ENCODE measurements at places on chromosomes 3 and 15. TPM values are rescaled to one million over a fixed set of nuclear protein-coding genes. Genes with fewer than 3 reads are reported as not detected.

DNA sequence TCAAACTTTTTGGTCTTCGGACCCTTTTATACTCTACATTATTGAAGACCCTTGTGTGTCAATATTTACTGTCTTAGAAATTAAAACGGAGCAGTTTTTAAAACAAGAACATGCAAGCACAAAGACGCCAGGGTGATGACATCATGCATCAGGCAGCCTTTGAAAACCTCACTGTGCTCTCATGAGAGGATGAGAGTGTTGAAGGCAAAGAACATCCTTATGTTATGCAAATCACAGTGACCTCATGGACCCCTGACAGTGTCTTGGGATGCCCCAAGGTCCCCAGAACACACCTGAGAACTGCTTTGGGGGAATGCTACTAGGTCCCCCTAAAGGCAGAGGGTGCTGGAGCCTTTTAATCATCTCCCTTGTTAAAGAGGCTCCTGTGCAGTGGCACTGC is 51.6 kb downstream of the CHDH start:
- no peaks in the 10 kb centered on the region for H3K4me1 ChIP-seq
- H3K27me3 ChIP-seq = no peaks in the 10 kb centered on the region
- no peak for DNase-seq
- H3K36me3 ChIP-seq = no peaks in the 10 kb centered on the region
- H3K27ac ChIP-seq = no peak overlapping the region

The RASL12 gene
- total RNA-seq = 20.2 TPM

GRCh38 chr15:71080166-71080565 is 35.1 kb upstream of the THSD4 start:
- DNase-seq = no peak

The SUCLG2 gene
- 53.8 TPM for total RNA-seq

GRCh38 chr3:38102444-38102814 is 34.5 kb downstream of the ACAA1 start:
- H3K4me3 ChIP-seq = no peak overlapping the region
- no peak overlapping the region for H3K27ac ChIP-seq
- no peaks in the 10 kb centered on the region for H3K36me3 ChIP-seq
- H3K4me1 ChIP-seq = peaks cover 5% of the 10 kb centered on the region
- no peak for DNase-seq

DNA sequence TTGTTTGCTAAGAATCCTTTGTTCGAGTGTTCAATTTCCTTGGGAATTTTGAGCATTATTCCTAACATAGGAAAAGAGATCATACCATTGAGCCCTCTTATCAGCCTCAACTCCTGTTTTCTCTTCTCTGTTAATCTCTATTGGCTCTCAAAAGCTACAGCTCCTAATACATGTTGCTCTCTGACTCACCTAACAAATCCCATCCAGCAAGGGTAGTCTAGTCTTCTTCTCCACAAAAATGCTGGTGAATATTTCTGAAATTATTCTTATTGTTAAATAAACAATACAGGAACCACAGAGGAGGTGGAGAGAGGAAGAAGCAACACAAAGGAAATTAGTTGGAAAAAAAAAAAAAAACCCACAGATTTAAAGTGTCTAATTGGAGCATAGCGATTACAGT is 325.8 kb upstream of the NAALADL2 start:
- no peaks in the 10 kb centered on the region for H3K4me1 ChIP-seq
- no peak overlapping the region for H3K4me3 ChIP-seq
- no peaks in the 10 kb centered on the region for H3K27me3 ChIP-seq
- H3K36me3 ChIP-seq = no peaks in the 10 kb centered on the region

The SLC28A2 gene
- total RNA-seq = 0.35 TPM

GRCh38 chr3:37475435-37475834 is 301.1 kb upstream of the LRRFIP2 start:
- H3K36me3 ChIP-seq = peaks cover 23% of the 10 kb centered on the region
- H3K4me1 ChIP-seq = no peaks in the 10 kb centered on the region
- no peaks in the 10 kb centered on the region for H3K27me3 ChIP-seq
- DNase-seq = no peak
- no peak overlapping the region for H3K27ac ChIP-seq

The CFAP100 gene
- not detected for total RNA-seq

DNA sequence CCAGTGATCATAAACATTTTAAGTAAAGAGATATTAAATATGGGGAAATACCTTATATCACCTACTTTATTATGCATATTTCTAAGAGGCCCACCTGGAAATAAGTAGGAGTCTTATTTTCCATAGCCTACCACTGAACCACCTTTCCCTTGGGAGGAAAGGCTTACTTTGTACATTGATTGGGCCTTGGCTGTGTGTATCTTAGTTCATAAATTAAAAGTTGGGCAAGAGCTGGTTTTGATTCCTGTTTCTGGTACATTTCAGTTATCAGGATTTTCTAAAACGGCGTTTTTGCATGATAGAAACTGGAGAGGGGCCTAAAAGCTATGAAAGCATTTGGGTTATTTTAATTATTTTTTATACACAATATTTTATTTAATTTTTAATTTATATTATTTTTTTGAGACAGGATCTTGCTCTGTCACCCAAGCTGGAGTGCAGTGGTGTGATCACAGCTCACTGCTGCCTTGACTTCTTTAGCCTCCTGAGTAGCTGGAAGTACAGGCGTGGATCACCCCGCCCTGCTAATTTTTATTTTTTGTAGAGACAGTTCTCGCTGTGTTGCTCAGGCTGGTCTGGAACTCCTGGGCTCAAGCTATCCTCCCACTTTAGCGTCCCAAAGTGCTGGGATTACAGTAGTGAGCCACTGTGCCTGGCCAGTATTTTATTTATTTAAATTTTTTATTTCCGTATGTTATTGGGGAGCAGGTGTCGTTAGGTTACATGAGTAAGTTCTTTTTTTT is 2.6 kb downstream of the GMPS start:
- no peak overlapping the region for H3K4me3 ChIP-seq
- no peak for DNase-seq
- H3K36me3 ChIP-seq = no peaks in the 10 kb centered on the region
- no peak overlapping the region for H3K27ac ChIP-seq
- H3K4me1 ChIP-seq = peaks cover 20% of the 10 kb centered on the region

DNA sequence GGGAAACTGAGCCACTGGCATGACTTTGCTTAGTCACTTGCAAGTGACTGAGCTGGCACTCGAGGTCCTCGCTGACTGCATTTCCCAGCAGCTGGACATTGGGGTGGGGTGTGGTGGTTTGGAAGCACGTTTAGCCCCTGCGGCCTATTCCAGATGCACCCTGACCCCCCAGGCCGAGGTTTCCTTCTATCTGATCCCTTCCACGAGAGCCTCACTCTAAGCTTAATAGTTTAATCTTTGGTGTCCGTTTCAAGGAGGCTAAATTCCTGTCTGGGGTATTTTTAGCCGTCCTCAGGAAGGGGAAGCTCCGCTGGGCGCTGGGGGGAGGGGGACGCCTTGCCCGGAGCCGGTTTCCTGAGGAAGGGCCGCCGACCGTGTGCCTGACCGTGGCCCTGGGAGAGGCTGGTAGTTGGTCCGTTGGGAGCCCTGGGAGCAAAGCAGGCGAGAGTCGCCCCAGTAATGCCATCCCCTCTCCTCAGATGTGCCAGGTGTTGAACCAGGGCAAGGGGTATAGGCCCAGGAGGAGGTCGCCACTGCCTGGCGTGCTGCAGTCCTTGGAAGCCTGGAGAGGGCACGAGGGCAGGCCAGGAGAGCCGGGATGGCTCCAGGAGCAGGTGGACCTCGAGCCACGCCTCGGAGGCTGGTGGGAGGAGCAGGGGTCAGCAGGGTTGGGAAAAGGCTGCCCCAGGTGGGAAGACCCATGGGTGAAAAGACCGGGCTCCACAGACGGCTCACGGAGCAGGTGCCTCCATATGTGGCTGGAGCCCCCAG is 37.2 kb downstream of the IDH2 start:
- peak overlapping the region; percentile 87 for H3K27ac ChIP-seq
- peak; percentile 82 for DNase-seq
- H3K27me3 ChIP-seq = no peaks in the 10 kb centered on the region
- H3K4me1 ChIP-seq = peaks cover 63% of the 10 kb centered on the region

GRCh38 chr15:57769266-57769665 is 62.8 kb downstream of the POLR2M start:
- H3K36me3 ChIP-seq = no peaks in the 10 kb centered on the region
- no peaks in the 10 kb centered on the region for H3K27me3 ChIP-seq
- no peak overlapping the region for H3K27ac ChIP-seq
- no peak overlapping the region for H3K4me3 ChIP-seq
- H3K4me1 ChIP-seq = no peaks in the 10 kb centered on the region
- no peak for DNase-seq

DNA sequence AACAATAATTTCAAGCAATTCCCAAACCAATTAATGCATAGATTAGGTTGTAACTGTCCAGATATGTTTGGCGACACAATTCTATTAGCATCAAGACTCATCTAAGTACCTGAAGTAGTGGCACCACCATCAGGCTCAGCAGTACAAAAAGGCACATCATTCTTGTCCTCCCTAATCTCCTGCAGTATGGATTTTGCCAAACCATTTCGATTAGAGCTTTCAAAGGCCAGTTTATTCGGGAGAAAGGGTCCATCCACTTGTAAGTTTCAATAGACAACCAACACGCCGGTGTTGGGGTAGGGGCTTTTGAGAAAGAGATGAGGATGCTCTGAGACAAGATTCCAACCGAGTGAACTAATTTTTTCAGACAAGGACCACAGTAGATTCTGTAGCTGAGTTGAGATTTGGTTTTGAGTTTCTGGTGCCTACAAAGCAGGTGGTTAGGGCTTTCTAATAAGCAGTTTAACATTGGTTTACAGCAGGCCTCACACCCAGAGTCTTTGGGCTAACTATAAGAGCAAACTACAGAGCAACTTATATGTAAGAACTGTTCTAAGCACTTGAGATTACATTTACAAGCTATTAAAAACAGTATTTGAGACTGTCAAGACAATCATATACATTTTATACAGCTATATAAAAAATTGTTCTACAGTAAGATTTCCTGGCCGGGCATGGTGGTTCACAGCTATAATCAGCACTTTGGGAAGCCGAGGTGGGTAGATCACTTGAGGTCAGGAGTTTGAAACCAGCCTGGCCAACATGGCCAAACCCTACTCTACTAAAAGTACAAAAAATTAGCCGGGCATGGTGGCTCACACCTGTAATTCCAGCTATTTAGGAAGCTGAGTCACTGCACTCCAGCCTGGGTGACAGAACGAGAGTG is 4.5 kb downstream of the RPL22L1 start:
- peaks cover 38% of the 10 kb centered on the region for H3K36me3 ChIP-seq
- H3K27me3 ChIP-seq = no peaks in the 10 kb centered on the region
- H3K27ac ChIP-seq = no peak overlapping the region
- no peak overlapping the region for H3K4me3 ChIP-seq
- no peak for DNase-seq

The GPR160 gene
- 22.3 TPM for total RNA-seq

DNA sequence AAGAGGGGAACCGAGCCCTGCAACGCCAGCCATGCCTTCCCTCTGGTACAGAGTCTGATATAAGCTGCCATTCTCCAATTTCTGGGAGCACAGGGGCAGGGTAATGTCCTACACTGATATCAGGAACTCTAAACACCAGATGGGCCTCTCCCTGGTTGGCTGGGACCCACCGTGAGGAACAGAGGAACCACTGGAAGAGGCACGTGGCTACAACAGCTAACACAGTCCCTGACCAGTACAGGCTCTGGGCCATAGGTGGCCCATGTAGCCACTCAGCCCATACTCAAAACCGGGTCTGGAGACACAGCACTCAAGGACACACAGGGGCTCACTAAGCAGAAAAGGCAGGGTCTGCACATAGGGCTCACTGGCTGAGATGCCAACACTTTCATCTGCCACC is 13.9 kb downstream of the NUP210 start:
- H3K4me1 ChIP-seq = no peaks in the 10 kb centered on the region
- H3K27ac ChIP-seq = no peak overlapping the region
- DNase-seq = no peak
- no peaks in the 10 kb centered on the region for H3K27me3 ChIP-seq
- no peaks in the 10 kb centered on the region for H3K36me3 ChIP-seq
- H3K4me3 ChIP-seq = no peak overlapping the region

DNA sequence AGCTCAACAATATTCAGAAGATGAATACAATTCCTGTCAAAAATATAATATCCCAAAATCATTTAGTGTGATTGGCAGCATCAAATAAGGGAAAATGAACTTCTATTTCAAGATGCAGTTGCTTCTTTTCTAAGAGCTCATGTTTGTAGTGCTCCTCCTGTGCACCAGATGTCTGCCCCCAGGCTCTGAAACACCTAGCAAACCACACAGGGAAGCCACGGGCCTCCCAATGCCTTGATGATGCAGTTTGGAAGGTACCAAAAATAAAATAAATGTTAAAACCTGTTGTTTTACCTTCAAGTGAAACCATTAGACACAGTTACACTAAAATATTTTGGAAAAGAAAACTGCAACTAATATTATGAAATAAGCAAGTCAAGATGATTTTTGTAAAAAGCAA is 22.2 kb downstream of the CFAP20DC start:
- H3K4me1 ChIP-seq = no peaks in the 10 kb centered on the region
- H3K36me3 ChIP-seq = no peaks in the 10 kb centered on the region
- DNase-seq = no peak
- H3K27me3 ChIP-seq = no peaks in the 10 kb centered on the region
- H3K27ac ChIP-seq = no peak overlapping the region

The P3H2 gene
- total RNA-seq = 79.0 TPM

DNA sequence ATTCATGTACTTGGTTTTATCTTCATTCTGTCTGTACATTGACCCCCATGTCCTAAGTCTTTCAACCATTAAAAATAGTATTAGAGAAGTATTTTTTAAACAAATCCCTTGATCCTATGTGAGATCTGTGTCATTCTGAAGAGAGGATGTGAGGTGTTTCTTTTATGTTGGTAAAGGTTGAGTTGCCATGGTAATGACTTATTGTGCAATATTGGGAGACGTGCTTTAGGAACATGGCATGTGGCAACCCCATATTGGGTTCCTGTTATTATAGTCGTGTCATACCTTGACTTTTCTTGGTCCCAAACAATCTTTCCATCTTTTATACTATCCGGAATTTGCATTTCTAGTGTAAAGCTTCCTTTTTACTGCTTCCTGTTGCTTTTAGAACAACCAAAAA is 203.1 kb downstream of the KCNAB1 start:
- H3K36me3 ChIP-seq = no peaks in the 10 kb centered on the region
- no peak overlapping the region for H3K27ac ChIP-seq
- no peak overlapping the region for H3K4me3 ChIP-seq

The SPATA12 gene
- 0.38 TPM for total RNA-seq

DNA sequence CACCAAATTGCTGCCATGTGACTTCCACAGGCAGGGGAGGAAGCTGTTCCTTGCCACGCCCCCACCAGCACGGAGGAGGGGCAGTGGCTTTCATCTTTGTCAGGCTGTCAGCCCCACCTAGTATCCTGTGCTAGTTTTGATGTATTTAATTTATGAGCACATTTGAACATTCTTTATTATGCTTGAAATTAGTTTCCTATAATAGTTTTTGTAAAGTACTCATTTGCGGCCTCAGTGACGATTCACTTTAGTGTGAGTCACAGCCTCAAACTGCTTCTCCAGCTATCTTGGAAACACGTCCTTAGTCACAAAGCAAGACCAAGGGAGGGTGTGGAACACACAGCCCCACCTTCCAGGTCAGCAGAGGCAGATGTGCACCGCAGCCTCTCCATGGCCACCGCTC is 239.9 kb upstream of the ATP10A start:
- no peaks in the 10 kb centered on the region for H3K36me3 ChIP-seq
- no peaks in the 10 kb centered on the region for H3K27me3 ChIP-seq
- H3K4me3 ChIP-seq = no peak overlapping the region
- no peaks in the 10 kb centered on the region for H3K4me1 ChIP-seq
- no peak for DNase-seq

GRCh38 chr15:30023798-30024295 is 58.9 kb upstream of the GOLGA8J start:
- H3K4me3 ChIP-seq = no peak overlapping the region
- H3K27me3 ChIP-seq = no peaks in the 10 kb centered on the region
